ENCODE measurements at places on chromosomes 11 and 22.

DNA sequence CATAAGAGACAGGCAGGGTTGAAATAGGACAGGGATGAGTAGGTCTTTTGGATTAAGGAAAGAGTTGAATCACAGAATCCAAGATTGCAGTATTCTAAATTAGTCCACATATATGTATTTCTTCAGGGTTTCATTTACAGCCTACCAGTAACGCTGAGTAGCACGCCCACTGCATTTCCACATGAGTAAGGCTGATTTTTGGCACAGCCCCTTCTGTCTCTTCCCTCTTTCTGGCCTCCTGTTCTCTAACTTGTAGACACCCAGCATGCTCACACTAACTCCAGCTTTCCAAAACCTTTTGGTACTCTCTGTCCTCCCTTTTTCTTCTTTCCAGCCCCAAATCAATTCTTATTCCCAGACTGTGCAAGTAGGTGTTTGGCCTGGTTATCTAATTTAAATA lies 3.7 kb upstream of the SIK2 start:
- no peak for DNase-seq

DNA sequence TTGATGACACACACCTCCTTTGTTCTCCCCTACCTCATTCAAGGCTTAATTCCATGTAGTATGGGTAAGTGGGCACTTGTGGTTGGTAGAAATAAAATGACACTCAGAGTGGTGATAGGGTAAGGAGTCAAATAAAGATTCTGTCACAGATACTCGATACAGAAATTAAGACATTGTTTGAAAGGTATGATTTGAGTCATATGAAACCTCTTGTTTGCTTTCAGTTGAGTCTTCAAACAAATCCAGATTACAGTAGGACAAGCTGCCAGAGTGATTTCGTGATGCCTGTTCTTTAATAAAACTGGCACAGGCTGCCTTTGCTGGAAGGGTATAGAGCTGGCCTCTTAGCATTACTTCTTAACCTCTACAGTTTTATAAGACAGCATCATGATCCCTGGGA lies 182.4 kb downstream of the SPON1 start:
- DNase-seq: no peak

DNA sequence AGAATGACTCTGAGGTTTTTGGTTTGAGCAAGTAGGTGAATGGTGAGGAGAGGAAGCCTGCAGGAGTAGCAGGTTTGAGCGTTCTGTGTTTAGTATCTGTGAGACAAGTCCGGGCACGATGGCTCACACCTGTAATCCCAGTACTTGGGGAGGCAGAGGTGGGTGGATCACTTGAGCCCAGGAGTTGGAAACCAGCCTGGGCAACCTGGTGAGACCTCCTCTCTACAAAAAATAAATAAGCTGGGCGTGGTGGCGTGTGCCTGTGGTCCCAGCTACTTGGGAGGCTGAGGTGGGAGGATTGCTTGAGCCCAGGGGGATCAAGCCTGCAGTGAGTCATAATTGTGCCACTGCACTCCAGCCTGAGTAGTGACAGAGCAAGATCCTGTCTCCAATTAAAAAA lies 9.7 kb upstream of the CENATAC start:
- DNase-seq: no peak

- no peak for DNase-seq
These were observed 12.4 kb downstream of the CRELD2 start for GRCh38 chr22:49930596-49931412.

DNA sequence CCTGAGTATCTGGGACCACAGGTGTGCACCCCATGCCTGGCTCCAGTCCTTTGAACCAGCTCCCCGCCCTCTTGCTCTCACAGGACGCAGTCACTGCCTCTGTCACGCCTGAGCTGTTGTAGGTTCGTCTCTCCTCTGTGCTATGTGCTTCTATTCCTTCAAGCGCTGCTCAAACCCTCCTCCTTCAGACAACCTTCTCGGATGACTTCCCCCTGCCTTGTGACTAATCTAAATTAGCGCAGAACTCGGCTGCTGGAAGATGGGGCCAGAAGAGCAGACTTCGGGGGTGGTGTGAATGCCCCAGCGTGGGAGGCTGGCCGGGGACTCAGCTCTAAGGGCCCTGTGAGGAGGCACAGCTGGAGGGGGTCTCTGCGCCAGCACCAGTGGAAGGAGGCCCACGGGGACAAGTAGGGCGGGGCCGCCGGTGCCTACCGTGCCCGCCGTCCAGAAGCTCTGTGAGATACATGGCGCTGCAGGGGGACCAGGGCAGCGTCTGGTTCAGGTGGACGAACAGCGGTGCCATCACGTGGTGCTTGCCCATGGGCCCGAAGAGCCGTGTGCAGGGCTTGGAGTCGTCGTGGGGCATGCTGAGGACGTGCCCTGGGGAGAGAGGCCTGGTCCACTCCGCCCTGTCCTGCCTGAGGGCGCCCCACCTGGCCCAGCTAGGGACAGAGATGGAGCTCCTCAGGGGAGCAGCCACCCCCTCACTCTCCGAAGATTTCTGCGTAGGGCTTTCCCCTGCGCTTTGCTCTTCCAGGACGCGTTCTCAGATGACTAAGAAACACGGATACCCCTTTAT lies 12.5 kb downstream of the ADAMTS8 start:
- DNase-seq: no peak

GRCh38 chr11:56917708-56918400 lies 70.9 kb upstream of the OR5AK2 start:
- DNase-seq: no peak

DNA sequence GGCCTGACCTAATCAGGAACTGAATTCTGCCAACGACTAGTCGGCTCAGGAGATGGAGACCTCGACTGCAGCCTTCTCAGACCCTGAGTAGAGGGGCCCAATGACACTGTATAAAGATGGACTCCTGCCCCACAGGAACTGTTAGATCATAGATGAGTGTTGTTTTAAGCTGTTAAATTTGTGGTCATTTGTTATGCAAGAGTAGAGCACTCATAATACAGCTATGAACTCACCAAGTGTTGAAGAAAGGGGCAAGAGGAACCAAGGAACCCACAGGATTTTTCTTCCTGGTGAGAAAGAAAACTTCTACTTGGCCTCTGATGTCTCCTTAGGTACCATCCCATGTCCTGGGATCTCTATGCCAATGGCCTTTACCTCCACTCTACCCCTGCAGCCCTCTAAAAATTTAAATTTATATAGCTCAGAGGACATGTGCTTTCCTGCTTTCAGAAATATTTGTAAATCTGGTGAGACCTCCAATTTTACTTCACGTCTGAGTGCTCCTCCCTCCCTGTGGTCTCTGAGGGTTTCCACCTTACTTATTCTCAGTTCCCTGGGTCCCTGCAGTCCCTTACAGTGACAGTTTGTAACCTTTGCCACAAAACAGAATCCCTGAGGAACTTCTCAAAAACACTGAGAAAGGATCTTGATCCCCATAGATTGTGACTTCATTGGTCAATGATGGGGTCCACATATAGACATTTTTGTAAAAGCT lies 256.3 kb upstream of the ARHGAP20 start:
- DNase-seq: no peak

- DNase-seq: no peak
These were observed 2.2 kb downstream of the PLEKHB1 start for GRCh38 chr11:73648571-73649046.

Measured in CD8-positive, alpha-beta memory T cell (primary cell).